ENCODE measurements at places on chromosomes 13 and 19.

- no peak for DNase-seq
These were observed 338.1 kb downstream of the RFC3 start for GRCh38 chr13:34155931-34156607.

DNA sequence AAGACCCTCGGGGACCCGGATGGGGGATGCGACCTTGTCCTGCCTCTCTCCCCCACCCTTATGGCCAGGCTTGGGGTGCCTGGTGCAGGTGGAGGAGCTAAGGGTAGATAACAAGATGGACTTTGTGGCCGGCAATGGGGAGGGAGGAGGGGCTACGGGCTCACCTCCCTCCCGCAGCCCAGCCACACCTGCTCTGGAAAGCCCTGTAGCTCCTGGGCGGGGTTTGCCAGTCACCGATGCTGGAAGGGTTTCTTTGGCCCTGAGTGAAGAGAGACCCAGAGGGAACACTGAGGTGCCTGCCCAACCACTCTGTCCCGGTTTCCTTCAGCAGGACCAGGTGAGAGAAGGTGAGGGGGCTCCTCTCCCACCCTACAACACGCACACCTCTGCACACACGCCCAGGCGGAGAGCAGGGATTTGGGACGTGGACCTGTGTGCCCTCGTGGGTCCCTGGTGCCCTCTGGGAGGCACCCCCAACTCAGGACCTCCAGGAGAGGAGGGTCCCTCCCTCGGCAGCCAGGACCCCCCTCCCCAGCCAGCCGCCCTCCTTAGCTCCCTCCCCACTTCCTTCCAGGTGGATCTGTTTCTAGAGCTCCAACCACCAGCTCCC, at the start of gene FUT2:
TSS of gene FUT2 (plus strand) at position 229 of the 610 bp plus-strand sequence. CDS start 6,986 bp downstream, outside the sequence.
- peak; percentile 36 for DNase-seq

DNA sequence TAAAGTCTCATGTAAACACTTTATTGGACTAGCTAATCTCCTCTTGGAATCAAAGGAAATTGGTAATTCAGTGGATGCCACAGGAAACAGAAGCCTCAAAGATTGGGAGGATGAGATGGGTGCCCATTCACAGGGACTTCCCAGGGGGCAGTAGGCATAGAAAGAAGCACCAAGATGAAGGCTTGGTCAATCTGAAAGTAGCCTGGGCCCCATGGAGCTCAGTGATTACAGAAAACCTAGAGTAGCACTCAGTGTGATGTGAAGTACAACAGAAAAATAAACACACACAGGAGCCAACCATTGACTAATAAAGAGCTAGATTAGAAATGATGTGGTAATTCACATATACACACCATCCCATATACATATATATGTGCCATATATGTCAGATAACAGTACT, 560.6 kb downstream of the TBC1D4 start:
- no peak for DNase-seq

- peak; percentile 71 for DNase-seq
These were observed at the start of gene KDELR1 for GRCh38 chr19:48391100-48392005. KDELR1 (minus strand) TSS chr19:48391551; CDS start chr19:48391358, 193 bp downstream.

- DNase-seq, result no peak
These were observed 500.6 kb downstream of the KCTD12 start for GRCh38 chr13:76385586-76385985.

- DNase-seq, result no peak
These were observed 40.4 kb upstream of the GRTP1 start for GRCh38 chr13:113404366-113404722.

DNA sequence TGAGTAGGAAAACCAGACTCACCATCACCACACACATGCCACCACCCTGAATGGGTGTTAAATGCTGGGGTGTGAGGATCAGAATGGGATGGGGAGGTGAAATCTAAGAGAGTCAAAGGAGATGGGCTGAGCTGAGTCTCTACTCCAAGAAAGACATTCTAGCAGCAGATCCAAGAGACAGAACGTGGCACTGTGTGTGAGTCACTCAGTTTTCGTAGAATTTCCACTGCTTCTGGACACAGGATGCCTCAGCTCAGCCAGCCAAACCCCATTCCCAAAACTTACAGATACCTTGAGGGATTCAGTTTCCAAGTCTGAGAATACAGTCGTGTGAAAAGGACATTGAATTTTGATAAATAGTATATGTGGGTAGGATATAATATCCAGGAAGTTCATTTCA, 7.3 kb upstream of the CYP2A7 start:
- DNase-seq, result no peak

DNA sequence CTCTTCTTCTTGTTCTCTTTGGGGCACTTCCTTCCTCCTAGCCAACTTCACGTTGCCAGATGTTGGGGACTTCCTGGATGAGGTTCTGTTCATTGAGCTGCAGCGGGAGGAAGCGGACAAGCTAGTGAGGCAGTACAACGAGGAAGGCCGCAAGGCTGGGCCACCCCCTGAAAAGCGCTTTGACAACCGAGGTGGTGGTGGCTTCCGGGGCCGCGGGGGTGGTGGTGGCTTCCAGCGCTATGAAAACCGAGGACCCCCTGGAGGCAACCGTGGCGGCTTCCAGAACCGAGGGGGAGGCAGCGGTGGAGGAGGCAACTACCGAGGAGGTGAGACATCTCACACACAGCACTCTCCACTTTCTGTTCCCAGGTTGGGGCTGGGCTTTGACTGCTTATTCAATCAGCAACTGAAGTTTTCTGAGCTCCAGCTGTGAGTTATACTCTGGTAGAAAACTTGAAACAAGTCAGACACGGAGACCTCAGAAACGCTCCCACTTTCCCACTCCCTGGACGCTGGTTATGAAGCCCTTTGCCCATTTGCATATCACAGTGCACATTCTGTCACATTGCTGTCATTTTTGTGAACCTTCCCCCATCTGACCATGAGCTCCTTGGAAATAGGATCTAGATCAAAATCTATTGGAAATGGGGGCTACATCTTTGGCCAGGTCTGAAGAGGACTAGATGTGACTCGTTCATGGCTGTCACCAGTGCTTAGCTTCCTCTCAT, 7.2 kb upstream of the CCDC97 start:
- DNase-seq, result no peak

DNA sequence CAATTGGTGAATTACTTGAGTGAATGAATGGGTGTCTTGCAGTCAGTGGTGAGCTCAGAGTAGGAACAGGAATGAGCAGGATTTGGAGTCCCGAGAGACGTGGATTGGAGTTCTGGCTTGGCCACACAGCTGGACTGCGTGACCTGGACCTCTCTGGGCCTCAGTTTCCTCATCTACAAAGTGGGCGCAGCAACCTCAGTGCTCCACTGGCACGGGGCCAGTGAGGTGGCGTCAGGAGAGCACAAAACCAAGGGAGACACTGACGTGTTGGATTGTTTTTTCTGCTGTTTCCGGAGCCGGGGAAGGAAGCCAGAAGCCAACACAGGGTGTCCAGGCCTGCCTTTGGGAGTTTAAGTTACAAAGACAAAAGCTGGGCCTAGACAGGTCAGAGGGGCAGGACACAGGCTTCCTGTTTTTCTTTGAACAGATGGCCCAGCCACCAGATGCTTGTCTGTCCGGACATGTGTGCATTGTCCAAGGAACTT, 6.5 kb upstream of the DOCK6 start:
- no peak for DNase-seq

GRCh38 chr13:44096901-44097300, 217.2 kb downstream of the LACC1 start:
- DNase-seq, result no peak

DNA sequence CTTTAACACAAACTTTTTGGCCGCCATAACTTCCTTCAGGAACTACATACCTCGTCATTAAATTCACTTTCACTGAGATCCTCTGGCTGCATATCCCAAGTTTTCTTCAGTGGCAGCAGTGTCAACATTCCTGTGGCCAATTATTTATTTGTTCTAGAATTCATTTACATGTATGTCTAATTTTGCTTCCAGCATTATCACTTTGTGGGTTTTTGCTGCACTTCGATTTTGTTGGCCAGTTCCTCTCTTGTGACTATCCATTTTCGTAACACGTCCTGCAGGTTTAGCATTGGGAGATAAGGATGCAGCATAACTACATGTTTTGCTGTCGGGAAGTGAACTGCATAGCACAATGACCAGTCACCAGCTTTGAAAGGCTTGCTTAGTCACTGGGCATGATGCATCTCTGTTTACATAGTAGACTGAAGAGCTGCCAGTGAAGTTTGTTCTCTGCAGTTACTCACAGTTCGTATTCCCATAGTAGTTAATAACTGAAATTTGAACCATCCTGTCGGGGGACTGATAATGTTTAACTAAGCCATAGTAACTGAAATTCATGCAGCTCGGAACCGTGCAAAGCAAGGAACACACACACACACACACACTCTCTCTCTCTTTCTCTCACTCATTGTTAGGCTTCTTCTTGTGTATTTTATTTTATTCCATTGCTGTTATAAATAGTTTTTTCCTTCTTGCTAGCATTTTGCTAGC, 28.3 kb downstream of the ZNF507 start:
- DNase-seq, result peak; percentile 84

GRCh38 chr19:4062419-4063368, 4.0 kb downstream of the ZBTB7A start:
- no peak for DNase-seq

GRCh38 chr13:77749344-77749880, 51.9 kb downstream of the SLAIN1 start:
- no peak for DNase-seq

- no peak for DNase-seq
These were observed 57.2 kb downstream of the CHST8 start for GRCh38 chr19:33678796-33679585.

Data from NCI-H748 treated with DMSO at 0.1 percent for 48 hours (cell line).